ENCODE measurements at places on chromosomes 6 and 20.

DNA sequence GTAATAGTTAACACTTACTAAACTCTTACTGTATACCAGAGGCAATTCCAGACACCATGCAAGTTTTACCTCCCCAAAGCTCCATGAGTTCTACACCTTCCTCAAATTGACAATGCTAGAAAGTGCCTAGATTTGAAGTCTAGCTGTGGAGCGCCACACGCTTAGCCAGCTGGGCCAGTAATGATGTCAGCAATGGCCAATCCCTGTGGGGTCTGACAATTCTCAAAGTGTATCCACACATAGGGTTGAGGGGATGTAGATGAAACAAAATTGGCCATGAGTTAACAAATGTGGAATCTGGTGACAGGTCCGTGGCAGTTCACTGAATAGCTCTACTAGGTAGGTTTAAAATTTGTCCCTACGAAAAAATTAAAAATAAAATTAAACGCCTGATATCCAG, 1.3 kb downstream of the ZNF343 start:
- DNase-seq, result no peak

GRCh38 chr6:45192556-45192955, 135.6 kb upstream of the RUNX2 start:
- no peak for DNase-seq

- DNase-seq, result peak; percentile 27
Measured at GRCh38 chr6:135182071-135183001, 1.2 kb downstream of the MYB start.

- no peak for DNase-seq
Measured at GRCh38 chr6:157597461-157598312, 216.7 kb downstream of the ZDHHC14 start.

- DNase-seq, result no peak
Measured at GRCh38 chr6:6479785-6480184, 108.7 kb upstream of the LY86 start.

- DNase-seq, result no peak
Measured at GRCh38 chr6:30754631-30755030, 10.3 kb upstream of the IER3 start.

DNA sequence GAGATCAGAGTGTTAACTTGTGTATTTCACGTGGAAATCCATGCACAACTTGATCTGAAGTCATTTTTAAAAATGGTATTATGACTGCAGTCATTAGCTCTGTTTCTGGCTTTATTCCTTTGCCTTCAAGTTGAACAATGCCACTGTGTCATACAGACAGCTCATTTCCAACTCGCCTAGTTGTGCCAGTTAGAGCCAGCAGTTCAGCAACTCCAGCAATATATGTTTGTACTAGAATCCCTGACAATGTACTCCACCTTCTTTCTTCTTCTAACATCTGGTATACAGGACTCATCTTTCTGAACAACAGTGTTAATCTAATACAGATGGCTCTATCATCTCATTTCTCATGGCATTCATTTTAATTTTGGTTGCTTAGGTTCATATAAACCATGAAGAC, 418.3 kb upstream of the POU3F2 start:
- DNase-seq, result no peak

- DNase-seq, result no peak
Measured at GRCh38 chr6:138724015-138724414, 49.6 kb upstream of the CCDC28A start.

GRCh38 chr6:67535946-67536345, 1099.1 kb upstream of the ADGRB3 start:
- DNase-seq, result no peak

DNA sequence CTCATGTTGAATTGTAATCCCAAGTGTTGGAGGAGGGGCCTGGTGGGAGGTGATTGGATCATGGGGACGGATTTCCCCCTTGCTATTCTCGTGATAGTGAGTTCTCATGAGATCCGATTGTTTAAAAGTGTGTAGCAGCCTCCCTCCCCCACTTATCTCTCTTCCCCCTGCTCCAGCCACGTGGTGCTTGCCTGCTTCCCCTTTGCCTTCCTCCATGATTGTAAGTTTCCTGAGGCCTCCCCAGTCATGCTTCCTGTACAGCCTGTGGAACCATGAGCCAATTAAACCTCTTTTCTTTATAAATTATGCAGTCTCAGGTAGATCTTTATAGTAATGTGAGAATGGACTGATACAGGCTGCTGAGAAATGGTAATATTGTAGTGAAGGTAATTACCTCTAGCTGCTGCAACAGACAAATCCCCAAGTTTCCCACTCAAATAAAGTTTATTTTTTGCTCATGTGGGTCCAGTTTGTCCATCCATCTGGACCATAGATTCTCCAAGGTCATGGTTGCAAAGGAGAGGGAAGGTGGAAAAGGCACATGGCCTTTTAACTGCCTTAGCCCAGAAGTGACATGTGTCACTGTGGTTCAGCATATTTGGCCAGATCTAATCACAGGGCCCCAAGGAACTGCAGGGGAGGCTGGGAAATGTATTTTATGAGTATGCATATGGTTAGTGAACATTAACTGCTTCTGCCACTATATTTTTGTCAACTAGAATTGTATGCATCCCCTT, 89.2 kb downstream of the TRMT11 start:
- DNase-seq, result no peak

GRCh38 chr6:143337201-143337949, 113.1 kb downstream of the ADAT2 start:
- DNase-seq, result peak; percentile 46

DNA sequence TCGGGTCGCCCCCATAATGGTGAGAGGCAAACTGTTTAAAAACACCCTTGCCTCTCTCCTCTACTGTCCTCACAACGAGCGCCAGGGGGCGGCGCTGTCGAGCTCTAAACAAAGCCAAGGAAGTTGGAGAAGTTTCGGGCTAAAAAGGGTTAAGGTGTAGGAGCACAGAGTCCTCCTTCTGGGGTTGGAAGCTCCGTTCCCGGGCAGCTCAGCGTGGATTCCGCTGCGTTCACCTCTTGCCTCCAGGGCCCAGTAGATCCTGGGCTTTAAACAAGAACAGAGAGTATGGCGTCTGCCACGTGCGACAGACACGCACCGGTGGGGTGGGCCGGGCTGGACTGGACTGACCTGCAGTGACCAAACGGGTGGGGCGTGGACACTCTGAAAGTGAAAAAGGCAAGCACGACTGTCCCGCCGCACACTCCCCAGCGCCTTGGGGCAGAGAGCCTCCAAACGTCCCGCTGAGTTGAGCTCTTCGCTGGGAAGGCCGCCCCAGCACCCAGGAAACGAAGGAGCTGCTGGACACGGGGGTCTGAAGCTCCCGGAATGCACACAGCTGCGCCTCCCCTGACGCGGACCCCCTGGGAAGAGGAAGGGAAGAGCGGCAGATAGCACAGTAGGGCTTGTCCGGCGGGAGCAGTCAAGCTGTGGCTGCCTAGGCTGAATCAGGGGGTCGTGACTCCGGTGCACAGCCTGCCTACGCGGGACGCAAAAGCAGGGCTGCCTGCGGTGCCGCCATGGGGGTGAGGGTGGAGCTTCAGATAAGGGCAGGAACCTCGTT, 1.6 kb upstream of the THBD start:
- no peak for DNase-seq

DNA sequence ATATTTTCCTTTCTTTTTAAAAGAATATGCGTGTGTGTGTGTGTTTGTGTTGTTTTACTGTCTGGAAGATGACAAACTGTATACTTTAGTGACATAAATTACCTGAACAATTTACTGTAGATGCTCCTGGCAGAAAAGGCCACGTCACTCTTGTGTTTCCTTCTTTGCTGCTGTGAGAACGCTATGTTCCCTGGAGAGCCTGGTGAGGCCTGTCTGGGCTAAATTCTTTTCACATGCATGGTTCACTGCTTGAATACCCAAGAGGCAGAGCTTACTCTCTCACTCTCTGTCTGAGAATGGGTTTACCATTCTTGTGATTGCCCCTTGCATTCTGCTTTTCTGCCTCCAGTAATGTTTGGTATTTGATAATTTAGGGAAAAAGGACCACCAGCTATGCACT, 64.3 kb downstream of the EDN1 start:
- no peak for DNase-seq

DNA sequence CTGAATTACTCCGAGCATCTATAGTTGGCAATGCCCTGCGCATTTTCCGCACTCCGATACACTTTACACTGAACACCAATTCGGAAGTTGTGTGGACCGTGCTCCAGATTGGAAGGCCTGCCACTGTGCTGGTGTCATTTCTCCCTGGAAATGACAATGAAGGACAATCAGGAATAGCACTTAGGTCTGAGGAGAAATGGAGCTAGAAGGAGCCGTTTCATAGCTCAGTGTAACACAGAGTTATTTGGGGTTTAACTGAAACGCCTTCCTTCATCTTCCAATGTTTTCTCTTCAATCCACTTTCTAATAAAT, 501 bp upstream of the PLA2G7 start:
- no peak for DNase-seq

DNA sequence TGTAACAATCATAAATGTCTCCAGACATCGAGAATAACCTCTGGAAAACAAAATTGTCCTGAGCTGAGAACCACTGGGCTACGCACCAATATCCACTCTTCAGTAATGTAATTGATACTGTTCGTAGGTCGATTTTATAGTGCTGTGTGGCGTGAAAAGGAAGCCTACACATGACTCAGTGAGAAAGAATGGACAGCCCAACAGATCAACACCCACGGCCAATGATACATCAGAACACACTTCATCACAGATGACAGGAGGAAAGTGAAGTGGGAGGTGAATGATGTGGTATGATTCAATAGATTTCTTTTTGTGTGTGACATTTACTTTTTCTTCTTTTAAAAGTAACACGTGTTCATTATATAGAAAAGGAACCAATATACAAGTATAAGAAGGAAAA, 93.5 kb downstream of the RPS12 start:
- no peak for DNase-seq

DNA sequence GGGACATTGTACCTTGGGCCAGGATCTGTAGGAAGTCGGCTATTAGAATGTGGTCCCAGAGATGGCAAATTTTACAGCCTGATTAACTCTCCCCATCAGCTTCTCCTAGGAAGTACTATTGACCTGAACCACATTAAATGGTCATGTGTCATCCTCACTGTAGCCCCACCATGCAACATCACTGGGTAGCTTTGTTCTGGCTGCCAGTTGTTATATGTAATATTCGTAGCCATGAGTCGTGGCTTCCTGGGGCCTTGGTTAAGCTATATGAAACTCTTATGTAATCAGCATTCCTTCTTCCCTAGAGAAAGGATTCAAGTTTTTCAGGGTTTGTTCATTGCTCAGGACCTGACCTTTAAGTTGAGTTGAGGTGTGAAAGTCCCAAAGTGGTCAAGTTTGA, 125.7 kb downstream of the ANKS1A start:
- no peak for DNase-seq

GRCh38 chr6:161674930-161675682, 401.2 kb upstream of the AGPAT4 start:
- DNase-seq, result no peak

- no peak for DNase-seq
Measured at GRCh38 chr6:121520337-121521163, 85.1 kb downstream of the GJA1 start.

DNA sequence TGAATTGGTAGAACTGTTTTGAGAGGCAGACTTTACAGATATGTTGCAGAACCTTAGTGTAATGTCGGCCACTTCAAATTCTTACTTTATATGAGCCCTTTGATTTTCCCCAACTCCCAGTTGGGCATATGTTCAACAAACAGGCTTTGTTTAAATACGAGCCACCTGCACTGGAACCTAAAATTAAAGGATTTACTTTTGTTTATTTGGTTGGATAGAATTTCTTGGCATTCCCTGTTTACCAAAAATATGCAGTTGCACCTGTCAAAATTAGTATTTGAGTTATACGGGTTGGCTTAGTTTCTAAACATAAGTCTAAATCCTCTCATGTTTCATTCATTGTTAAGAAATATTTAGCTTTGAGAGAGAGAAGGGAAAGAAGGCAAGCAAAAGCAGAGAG, 2.4 kb upstream of the GLYATL3 start:
- DNase-seq, result no peak

GRCh38 chr6:155157101-155157500, 106.7 kb upstream of the CLDN20 start:
- no peak for DNase-seq

- DNase-seq, result no peak
Measured at GRCh38 chr6:5610640-5611039, 349.3 kb downstream of the FARS2 start.

DNA sequence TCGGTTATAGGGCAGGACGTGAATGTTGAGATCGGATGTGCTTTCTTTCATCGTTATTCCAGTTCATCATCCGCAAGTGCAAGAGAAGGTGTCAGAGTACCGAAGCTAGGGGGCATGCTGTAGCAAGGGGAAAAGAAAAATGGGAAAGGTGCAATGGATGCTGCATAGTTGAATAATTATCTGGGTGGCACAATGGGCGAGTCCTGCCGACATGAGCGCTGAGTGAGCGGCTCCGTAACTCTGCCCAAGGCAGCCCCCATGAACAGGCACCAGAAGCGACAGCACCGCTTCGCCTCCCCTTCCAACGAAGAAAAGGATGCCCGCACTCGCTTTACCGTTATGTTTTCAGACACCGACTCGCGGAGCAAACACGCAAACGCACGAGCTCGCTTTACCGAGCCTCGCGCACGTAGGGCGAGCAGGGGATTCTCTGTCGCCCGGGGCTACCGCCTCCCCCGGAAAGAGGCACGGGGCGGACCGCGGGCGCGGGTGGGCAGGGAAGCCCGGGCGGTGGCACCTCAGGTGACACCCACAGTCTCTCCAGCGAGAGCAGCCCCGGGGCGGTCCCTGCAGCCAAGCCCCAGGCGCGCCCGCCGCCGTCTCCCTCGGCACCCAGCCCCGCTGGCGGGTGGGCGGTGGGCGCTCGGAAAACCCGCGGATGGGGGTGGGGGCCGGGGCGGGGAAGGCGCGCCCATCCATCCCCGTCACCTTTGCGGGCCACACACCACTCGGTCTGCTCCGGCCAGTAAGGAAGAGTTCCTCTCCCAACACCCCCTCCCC, 654 bp downstream of the WASF1 start:
- peak; percentile 42 for DNase-seq

GRCh38 chr20:3077618-3078134, 6.3 kb downstream of the OXT start:
- no peak for DNase-seq

- DNase-seq, result no peak
Measured at GRCh38 chr20:52270001-52270606, 78.5 kb upstream of the ZFP64 start.
